ENCODE measurements at places on chromosomes 2 and 18. TPM values are rescaled to one million over a fixed set of nuclear protein-coding genes. Genes with fewer than 3 reads are reported as not detected.

DNA sequence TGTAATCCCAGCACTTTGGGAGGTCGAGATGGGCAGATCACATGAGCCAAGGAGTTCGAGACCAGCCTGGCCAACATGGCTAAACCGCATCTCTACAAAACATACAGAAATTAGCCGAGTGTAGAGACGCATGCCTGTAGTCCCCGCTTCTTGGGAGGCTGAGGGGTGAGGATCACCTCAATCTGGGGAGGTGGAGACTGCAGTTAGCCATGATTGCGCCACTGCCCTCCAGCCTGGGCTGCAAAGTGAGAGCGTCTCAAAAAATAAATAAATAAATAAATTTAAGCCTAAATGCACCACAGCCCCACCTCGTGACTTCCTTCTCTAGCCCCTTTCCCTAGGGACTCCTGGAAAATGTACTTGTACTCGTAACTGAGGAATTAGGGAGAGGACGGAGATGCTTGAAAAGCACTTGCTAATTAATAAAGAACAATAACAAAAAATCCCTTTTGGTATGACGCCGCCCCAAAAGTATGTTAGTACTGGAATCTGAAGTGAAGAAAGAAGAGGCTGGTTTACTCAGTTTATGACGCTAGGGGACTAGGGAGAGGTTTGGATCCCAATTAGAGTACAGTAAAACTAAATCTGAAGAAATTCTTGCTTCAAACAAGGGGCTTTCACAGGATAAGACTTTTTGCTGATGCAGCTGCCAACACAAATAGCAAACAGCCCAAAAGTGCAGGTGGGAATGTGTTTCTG, 887 bp upstream of the ZNF396 start:
- DNase-seq: peak; percentile 23

SGO2 gene
- total RNA-seq: 37.3 TPM

GRCh38 chr18:23693846-23694245, 4.6 kb downstream of the LAMA3 start:
- no peak for DNase-seq

GRCh38 chr2:109212836-109213563, 84.0 kb downstream of the SH3RF3 start:
- no peak for DNase-seq

GRCh38 chr2:172285010-172285621, 142.3 kb upstream of the ITGA6 start:
- DNase-seq: peak; percentile 75

MFSD2B gene
- not detected for total RNA-seq

DNA sequence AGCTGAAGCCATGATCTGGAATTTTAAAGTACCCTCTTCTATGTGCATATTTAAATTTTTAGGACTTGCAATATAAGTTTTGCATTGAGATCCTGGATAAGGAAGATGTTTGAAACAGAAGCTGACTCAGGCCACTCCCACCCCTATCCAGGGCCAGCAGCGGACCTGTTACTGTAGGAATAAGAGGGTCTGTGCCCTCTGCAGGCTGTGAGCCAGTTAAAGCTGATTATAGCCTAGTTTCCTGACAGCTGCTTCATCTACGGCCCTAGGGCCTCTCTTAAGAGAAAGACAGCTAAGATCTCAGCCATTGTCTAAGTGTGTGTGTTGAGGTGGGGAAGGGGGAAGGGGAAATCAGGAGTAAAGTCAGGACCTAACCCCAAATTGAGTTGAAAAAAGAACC, 234.0 kb downstream of the HAUS1 start:
- DNase-seq: peak; percentile 18

GRP gene
- 346 TPM for total RNA-seq

GRCh38 chr2:32742376-32742775, 114.5 kb downstream of the TTC27 start:
- DNase-seq: no peak

GRCh38 chr2:223008956-223009355, 43.0 kb upstream of the KCNE4 start:
- no peak for DNase-seq

GRCh38 chr2:223932816-223933800, 12.0 kb downstream of the WDFY1 start:
- DNase-seq: no peak

DNA sequence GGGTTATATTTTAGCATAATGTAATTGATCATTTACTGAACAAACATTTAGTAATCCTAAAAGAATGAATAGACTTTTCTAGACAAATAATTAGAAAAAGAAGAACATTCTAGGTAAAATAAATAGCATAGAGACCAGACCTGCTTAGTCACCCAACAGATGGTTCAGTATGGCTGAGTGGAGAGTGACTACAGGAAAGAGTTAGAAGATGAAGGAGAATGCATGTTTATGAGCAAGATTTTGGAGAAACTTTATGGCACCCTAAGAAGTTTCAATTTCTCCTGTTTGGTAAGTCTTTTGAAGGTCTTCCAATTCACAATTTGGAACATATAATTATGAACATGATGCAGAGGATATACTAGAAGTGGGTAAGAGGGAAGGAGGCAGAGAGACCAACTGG, 32.9 kb downstream of the FAP start:
- DNase-seq: no peak

CYB5A gene
- 38.7 TPM for total RNA-seq

DYNAP gene
- total RNA-seq: not detected

PSMA8 gene
- not detected for total RNA-seq

PRSS56 gene
- total RNA-seq: not detected

GRCh38 chr2:51693640-51694039, 661.7 kb upstream of the NRXN1 start:
- no peak for DNase-seq

PLCL1 gene
- total RNA-seq: not detected

GRCh38 chr18:52903857-52904256, 563.9 kb downstream of the DCC start:
- DNase-seq: peak; percentile 85

GRCh38 chr2:62192811-62193210, 3.1 kb upstream of the B3GNT2 start:
- DNase-seq: no peak

DNA sequence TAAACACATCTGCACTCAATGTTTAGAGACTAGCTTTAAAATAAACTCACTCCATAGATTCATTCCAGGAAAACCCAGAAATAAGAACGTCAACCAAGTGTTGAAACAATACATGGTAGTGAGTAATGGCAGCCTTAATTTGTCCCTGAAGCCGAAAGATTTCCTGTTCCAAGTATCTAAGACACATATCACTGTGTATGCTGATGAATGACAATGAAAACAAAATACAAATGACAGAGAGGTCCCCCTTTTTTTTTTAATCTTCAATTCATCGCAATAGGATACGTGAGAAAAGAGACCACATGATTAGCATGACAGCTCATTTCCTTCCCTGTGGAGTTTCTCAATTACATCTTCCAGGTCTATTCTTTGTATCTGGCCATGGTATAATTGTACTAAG, 160.5 kb upstream of the STK17B start:
- DNase-seq: peak; percentile 91

TLK1 gene
- 86.8 TPM for total RNA-seq

TP53I3 gene
- total RNA-seq: 2.8 TPM

GRCh38 chr2:239158641-239159475, 242.0 kb downstream of the HDAC4 start:
- DNase-seq: no peak

- DNase-seq: no peak
Observed at GRCh38 chr18:8333961-8334360, 275.3 kb upstream of the RAB12 start.
